ENCODE measurements at places on chromosomes 6 and 20.

GRCh38 chr6:9161731-9162130 is 726.4 kb upstream of the SLC35B3 start:
- no peak for DNase-seq

DNA sequence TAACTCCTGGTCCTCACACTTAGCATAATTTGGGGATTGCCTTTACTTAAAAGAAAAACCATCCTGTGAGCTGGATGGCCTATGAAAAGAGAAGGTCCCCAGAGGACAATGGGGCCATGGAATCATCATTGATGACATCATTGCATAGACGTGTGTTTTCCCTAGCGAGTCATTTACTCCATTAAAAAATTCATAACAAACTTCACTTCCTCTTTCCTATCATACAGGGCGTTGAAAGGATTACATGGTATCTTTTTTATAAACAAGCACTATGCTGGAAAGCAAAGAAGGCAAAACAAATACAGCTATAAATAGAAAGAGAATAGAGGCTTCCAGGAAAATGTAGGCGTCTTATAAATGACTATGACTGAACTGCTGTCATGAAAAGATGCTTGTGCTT is 11.3 kb upstream of the COL12A1 start:
- DNase-seq, result no peak

DNA sequence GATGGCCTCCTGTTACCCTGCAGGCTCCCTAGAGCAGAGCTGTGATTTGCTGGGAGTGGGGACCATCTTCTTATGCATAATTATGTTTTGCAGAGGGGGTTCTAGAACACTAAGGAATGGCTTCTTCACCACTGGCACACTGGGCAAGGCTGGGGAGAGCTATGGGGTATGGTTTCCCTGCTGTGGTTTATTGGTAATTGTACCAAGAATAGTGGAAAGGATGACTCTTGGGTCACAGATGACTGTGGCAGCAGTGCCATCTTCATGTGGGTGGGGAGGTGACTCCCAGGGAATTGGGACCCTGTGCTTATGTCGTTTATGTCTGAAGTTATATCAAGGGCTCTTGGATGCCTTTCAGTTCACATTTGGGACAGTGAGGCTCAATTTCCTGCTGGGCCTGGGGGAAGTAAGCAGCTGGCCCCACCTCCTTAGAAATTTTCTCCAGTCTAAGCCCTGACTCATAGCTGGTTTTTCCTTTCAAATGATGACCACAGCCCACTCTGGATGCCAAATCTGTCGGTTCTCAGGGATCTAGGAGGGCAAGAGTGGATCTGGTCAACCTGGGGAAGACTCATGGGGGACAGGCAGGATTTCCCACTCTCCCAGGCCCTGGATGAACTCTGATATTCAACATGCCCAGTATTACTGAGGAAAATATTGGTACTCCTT is 230.8 kb downstream of the LRFN2 start:
- DNase-seq, result no peak

DNA sequence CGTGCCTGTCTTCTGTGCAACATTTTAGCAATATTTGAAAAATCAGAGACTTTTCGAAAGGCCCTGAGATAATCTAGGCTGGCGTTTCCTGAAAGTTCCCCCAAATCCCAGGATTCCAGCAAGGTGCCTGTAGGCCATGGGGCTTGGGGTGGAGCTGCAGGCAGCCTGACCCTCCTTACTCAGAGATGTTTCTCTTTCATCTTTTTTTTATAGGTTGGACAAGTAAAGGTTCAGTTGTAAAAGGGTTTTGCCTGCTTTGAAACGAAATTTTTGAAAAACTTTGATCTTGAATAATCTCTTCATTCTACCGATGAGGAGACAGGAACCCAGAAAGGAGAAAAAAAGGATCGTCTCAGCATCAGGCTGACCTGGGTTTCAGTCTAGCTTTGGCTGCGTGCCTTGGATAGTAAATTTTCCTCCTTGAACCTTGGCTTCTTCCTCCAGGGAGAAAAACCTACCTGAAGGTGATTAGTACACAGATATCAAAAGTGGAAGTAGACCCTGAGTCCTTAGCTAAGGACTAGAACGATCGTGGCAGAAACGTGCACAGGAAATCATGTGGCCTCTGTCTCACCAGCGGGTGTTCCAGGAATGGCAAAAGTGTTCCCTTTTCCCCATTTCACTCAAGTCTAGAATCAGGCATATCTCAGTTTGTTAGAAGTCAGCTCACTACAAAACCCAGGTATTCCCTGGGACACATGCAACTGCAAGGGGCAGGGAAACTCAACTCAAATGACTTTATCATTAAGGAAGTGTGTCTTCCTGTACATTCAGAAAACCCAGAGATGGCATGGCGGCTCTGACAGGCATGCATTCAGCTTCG is 128.2 kb upstream of the PTPN1 start:
- DNase-seq, result no peak

DNA sequence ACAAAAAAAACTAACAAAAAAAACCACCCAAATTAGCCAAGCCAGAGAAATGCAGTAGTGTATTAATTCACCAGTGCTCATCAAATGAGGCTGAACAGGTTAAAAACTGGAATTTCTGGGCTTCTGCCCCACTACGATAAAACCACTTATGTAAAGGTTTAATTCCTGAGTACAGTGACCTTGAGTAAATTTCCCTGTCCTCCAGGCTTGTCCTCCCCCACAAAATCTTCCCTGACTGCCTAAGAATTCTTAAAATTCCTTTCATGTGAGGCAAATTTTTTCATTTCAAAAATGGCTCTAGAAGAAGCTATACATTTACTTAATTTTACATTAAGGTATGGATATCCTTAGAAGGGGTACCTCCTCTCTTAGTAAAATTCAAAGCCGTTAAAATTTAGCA is 80.1 kb upstream of the ID4 start:
- DNase-seq, result no peak

DNA sequence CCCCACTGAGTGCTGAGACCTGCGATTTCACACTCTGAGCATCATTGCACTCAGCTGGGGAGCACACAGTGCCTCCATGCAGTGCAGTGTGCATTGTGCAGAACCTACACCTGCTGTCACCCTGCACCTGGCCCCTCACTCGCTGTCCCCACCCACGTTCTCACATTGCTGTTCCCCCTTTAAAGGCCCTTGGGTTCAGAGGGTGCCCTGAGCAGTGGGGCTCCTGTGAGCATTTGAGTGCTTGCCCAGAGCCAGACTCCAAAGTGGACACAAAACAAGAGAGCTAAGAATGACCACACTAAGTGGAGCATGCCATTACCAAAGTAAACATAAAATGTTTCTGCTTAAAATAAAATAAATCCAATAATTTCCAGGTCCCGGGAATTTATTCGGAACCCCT is 131.0 kb upstream of the CST7 start:
- no peak for DNase-seq

DNA sequence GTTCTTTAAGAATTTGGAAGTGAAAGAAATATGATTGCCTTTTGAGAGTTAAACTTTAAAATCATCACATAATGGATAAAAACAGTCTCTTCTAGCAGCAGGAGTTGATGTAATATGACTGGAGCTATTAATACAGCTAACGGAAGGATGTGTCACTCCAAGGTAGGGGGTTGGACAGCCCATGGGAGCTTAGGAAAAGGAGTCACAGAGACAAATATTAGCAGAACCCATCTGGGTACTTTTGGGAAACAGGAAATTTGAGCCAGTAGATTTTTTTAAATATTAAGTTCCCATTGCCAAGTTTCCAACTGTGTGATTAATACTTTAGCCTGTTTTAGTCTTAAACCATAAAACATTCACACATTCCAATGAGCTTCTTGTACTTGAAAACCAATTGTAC is 164.7 kb upstream of the RIMS1 start:
- no peak for DNase-seq

DNA sequence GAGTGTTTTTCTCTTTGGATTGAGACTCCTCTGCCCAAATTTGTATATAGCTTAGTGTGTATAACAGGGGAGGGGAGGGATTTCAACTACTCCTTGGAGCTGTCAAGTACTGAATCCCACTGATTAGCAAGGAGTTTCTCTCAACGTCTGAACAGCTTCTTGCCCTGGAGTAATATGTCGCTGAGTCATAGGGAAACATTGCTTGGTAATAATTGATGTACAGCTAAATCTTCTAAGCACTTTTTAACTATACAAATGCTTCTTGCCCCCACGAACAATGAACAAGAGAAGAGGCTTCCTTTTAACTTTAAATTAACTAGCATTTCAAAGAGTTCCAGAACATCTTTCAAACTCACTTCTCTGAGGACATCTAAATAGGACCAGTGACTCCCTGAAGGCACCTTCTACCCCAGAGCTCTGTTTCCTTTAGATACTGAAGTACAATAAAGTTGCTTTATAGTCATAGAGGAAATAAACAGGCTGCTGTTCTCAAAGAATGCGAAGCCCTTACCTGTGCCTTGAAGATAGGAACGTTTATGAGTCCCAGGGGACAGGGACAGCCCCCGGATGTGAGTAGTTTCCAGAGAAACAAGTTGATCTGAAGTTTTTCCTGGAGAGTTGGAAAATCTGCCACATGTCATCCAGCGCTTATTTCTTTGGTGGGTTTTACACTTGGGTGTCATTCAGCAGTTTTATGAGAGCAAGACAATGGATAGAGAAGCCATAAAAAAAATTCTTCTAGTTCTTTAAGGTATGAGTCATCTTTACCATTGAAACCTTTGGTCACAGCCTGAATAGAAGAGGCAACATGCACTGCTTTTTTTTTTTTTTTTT is 462.5 kb upstream of the BTBD3 start:
- no peak for DNase-seq

DNA sequence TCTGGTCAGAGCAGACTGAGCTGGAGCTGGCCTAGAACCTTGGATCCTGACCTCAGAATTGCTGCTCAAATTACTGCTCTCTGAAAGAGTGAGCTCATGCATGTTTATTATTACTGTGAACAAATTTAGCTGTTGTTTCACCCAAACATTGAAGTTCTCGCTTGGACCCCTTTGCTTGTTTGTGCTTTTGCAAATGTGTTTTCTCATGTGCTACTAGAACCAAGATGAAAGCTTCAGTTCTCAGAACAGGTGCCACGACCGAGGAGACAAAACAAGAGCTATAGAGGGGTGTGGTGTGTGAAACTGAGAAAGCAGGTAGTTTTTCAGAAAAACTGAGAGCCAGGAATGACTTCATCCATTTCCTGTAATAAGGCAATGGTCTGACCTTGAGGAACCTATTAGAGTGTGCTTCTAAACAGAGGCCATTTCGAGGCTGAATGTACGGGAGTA is 50.0 kb upstream of the ESR1 start:
- no peak for DNase-seq

GRCh38 chr6:42389736-42390135 is 62.0 kb downstream of the TRERF1 start:
- DNase-seq, result no peak

GRCh38 chr20:63273635-63274380 is 1.2 kb downstream of the ARFGAP1 start:
- DNase-seq, result no peak

GRCh38 chr6:36660771-36661471 is 17.6 kb upstream of the CDKN1A start:
- DNase-seq, result no peak

DNA sequence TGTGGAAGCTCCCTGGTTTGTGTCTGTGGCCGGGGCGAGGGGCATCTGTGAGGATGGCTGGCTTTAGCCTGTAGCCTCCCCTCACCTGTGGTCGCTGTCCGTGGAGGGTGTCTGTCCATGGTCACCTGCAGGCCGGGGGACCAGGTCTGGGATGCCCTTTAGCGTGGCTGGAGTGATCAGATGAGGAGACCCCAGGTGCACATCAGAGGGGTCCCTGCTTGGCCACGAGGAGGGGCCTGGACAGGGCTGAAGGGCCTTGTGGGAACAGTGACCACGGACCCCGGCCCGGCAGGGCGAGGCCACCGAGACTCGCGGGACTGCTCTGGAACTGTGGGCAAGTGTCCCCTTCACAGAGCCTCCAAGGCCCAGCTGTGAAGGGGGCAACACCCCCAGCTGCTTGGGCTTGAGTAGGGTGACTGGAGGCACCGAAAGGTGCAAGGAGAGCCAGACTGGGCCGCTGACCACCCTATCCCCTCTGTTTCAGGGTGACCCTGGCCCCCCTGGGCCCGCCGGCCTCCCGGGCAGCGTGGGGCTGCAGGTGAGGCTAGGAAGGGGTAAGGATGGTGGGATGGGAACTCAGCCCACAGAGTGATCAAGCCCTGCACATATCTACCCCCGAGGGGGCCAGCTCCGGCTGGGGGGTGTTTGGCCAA is 8.6 kb downstream of the COL9A3 start:
- DNase-seq, result no peak

DNA sequence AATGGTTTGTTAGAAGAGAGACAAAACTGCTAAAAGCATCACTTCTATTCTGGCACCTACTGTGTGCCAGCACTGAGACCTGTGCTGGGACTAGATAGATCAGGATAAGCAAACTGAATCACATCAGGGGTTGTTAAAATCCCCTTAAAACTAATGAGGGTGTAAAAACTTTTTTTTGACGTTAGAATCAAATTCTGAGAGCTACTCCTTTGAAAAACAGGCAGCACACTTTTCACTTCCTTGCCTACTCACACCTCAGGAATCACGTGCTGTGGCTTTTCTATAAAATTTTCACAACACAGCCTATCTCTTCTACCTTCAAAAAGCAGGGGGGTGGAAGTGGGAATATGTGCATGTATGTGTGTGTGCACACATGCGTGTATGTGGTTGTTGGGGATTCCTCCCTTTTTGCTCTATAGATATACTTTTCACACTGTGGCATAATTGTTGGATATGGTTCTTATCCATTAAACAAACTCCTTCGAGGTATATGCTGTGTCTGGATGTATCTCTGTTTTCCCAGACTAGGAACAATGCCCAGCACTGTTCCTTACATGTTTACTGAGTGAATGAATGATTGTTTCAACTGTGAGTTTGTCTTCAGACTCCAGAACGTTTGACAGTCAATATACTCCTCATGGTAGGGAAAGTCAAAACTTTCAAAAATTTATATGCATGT is 105.4 kb downstream of the FYN start:
- no peak for DNase-seq

DNA sequence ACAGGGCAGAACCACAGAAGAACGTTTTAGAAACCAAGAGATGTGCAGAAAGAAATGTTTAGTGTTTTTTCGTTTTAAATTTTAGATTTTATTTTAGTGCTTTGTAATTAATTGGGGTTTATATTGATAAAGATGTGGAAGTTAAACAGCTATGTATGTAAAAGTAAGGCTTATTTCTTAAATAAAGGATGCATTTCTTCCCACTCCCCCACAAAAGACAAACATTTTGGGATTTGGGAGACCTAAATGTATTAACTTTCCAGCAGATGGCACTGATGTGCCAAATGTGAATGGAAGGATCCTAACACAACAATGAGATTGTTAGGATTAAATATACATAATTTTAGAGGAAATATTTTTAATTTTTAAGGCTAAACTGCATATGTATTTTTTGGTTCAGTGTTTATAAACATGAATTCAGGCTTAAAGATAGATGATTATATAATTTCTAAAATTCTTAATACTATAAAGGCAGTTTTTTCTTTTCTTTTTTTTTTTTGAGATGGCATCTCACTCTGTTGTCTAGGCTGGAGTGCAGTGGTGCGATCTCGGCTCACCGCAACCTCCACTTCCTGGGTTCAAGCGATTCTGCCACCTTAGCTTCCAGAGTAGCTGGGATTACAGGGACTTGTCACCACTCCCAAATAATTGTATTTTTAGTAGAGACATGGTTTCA is 12.0 kb downstream of the PFDN4 start:
- no peak for DNase-seq

GRCh38 chr6:25746968-25747367 is 7.6 kb upstream of the SLC17A4 start:
- DNase-seq, result no peak

- no peak for DNase-seq
Observed at GRCh38 chr20:6355754-6356451, 233.1 kb upstream of the FERMT1 start.

- no peak for DNase-seq
Observed at GRCh38 chr20:25291432-25292133, 43.7 kb downstream of the PYGB start.
